ENCODE measurements at places on chromosomes 1 and 21.

GRCh38 chr1:78121710-78122109 lies 75.9 kb downstream of the GIPC2 start:
- no peak for DNase-seq

DNA sequence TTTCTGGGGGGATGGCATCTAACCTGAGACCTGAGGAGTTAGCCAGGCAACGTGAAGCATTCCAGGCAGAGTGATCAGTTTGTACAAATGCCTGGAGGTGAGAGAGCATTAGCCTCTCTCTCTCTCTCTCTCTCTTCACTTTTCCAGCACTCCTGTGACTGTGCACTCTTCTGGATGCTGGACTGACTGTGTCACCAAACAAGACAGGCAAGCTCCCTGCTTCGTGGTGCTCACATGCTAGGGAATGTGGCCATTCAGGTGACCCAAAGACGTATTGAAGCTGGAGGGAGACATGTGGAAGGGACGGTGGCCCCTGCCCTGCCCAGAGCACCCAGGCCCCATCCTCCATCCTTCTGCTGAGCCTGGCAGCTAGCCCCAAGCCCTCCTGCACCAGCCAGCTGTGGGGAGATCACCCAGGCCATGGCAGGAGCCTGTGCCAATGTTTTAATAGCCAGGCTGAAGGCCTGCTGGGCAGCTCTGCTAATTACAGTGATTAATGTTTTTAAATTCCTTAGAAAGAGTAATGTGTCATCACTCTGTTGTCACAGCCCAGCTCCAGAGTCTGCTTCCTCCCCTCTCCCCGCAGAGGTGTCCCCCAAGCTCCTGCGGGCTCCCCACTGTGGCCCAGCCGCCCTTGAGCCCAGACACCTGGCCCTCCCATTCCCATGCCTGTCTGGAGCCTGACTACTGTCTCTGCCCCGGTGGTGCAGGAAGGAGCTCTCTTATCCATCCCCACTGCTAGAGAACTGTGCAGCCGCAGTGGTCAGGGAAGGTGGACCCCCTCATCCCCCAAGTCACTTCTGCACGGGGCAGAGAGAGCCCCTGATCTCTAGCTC lies 48.9 kb downstream of the UBIAD1 start:
- no peak for DNase-seq

GRCh38 chr1:175514387-175514953 lies 228.9 kb downstream of the TNR start:
- no peak for DNase-seq

DNA sequence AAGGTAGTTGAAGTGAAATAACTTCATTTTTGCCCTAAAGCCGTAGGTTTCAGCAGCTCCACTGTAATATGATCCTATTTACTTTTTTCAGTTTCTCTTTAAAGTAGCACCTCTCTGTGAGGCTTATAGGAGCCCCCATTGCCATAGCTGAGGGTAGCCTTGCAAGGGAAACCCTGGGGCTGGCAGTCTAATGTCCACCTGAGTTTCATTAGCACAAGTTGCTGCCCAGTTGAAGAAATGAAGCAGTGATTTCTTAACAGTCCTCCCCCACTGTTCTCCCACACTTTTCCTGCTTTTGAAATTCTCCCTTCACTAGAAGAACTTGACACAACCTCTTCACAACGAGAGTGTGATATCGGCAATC lies 1.5 kb downstream of the HMCN1 start:
- no peak for DNase-seq

- no peak for DNase-seq
These were observed 3.0 kb upstream of the ATP1B1 start for GRCh38 chr1:169103480-169103893.

GRCh38 chr21:35039595-35040289 lies 9.4 kb downstream of the RUNX1 start:
- no peak for DNase-seq

- DNase-seq: no peak
These were observed 313.5 kb downstream of the DISC1 start for GRCh38 chr1:231940116-231940515.

GRCh38 chr1:67133177-67133576 lies 1.6 kb downstream of the C1orf141 start:
- no peak for DNase-seq

GRCh38 chr1:230958370-230958769 lies 20.3 kb downstream of the TTC13 start:
- DNase-seq: no peak

- DNase-seq: no peak
These were observed 122.4 kb downstream of the SIPA1L2 start for GRCh38 chr1:232507571-232507970.

GRCh38 chr1:231781892-231782291 lies 155.3 kb downstream of the DISC1 start:
- DNase-seq: no peak

GRCh38 chr1:79124756-79125155 lies 118.2 kb upstream of the ADGRL4 start:
- no peak for DNase-seq

- DNase-seq: no peak
These were observed 1.3 kb upstream of the CHI3L1 start for GRCh38 chr1:203187689-203188264.

- DNase-seq: no peak
These were observed 10.4 kb upstream of the PPT1 start for GRCh38 chr1:40107290-40107959.

DNA sequence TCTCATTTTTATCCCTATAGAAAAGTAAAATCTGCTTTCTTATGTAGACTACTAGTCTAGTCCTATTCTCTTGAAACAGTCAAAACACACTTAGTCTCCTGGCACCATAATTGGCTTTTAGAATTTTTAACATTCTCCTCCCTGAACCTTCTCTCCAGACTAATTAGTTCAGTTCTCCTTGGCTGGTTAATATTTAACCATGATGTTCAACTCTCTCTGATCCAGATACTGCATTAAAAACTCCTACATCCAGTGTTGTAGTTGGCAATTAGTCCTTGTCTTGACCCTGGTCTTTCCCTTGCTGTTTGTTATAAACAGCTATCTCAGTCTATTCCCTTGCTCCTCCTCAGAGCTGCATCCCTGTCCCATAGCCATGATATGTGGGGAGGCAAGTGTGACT lies 422.9 kb upstream of the BEND5 start:
- DNase-seq: no peak

GRCh38 chr1:3113047-3113740 lies 44.2 kb downstream of the PRDM16 start:
- DNase-seq: no peak

DNA sequence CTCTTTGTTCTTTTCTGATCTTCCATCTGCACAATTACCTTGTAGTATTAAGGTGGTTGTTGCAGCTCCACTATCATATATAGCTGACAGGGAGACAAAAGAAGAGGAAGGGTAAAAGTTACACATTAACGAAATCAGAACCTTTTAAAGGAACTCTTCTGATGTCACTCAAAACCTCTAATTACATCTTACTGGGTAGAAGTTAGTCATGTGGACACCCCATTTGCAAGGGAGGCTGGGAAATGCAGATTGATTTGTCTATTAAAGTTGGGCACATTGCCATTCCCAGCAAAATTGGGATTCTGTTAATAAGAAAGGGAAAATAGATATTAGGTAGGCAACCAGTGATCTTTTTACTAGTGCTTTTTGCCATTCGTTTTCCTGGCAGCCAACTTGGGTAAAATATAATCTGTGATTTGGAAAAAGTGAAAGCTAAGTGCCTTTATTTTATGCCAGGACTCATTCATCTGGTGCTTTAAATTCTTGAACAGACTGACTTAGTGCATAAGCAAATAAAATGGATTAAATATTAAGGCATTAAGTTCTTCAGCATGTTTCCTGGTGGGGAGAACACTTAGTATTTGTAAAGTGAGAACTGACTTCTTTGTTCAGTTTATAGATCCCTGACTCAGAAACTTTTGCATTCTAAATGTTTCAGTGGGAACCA lies 71.3 kb downstream of the DNM3 start:
- no peak for DNase-seq

GRCh38 chr1:47585141-47585902 lies 147.5 kb downstream of the FOXD2 start:
- DNase-seq: no peak

DNA sequence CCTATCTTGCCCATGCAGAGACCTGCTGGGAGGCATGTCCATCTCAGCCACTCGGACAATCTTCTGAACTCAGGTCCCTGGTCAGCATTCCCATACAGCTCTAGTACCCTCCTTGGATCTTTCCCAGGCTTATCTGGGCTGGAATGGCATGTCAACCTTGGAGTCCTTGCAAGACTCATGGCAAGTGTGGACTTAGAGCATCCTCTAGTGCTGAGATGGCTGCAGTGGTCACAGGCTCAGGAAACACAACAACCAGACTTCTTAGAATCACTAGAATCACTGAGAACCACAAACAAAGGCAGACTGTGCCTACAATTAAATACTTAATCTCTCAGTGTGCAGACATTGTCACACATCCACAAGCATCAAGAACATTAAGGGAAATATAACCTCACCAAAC lies 73.1 kb upstream of the TSHB start:
- no peak for DNase-seq

DNA sequence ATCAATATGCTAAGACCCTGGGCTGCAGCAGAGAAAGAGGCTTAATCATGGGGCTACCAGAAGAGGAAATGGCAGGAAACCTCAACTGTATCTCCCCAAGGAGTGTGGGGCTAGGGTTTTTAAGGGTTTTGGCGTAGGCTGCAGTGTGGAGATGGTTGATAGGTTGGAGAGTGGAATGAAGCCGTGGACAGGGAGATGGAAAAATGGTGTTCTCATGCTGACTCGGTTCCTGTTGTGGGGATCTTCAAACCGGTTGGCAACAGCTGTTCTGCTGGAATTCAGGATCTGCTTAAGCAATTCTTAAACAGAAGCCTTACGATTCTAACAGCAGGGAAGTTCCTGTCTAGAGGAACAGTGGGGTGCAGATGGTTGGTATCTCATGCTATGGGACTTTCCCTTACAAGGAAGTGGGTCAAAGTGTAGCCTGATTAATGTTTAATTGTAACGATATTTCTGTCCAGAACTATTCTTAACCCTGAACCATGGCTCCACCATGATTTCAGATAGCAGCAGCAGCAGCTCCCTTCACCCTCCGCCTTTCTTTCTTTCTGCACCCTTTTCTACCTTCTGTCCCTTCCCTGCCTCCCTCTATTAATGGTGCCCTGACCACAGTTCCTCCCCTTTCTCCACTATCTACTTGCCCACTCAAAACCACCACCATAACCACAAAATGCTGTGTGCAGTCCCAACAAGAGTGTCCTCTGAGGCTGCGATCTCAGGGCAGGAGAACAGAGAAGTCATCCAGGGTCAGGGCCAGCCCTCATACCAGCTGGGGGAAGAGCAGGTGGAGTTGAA lies 30.8 kb downstream of the RSPH1 start:
- DNase-seq: no peak

DNA sequence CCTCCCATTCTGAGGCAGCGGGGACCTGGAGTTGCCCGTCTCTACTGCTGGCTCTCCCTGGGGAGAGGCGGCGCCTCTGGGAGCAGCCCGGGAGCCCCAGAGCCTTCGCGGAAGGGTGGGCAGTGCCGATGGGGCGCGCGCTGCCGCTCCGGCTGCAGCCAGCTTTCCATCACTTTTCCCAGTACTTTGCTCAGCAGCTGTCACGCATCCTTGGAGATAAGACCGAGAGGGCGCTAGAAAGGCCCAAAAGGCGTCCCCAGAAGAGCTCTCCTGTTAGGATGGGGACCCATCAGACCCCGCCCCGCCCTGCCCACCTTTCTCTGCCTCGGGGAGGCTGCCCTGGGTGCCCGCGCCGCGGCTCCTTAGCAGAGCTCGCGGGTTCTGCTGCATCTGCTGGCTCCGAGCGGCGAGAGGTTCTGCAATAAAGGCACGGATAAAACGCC lies 534 bp downstream of the KCNH1 start:
- DNase-seq: no peak

DNA sequence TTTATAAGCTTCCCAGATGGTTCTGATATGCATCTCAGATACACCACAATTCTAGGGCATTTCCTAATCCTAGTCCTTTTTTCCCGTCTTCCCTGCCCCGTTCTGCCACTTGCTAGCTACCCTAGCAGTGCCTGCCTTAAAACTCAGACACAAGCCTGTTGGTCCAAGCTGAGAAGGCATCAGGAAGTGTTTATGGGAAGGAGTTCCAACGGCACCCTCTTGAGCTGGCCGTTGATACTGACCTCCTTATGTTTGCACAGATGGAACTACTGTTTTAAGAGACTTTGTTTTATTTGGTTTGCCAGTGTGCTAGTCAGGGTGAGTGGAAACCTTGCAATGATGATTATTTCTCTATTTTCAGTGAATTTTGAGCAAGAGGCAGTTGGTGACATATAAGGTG lies 67.2 kb downstream of the UCK2 start:
- no peak for DNase-seq

- DNase-seq: peak; percentile 82
These were observed 616.9 kb downstream of the KIF26B start for GRCh38 chr1:245771511-245772281.

- no peak for DNase-seq
These were observed 54.0 kb upstream of the C1orf185 start for GRCh38 chr1:51048021-51048420.

DNA sequence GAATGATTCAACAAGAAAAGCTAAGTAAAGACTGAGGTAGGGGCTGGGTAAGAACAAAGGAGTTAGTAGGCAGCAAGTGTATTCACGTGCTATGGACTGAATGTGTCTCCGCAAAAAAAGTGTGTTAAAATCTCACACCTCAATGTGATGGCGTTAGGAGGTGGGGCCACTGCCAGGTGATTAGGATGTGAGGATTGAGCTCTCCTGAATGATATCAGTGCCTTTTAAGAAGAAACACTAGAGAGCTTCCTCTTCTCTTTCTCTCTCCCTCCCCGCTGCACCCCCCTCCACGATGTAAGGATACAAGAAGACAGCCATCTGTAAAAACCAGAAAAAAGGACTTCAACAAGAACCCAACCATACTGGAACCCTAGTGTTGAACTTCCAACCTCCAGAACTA lies 396.1 kb upstream of the PLXNA2 start:
- DNase-seq: no peak

DNA sequence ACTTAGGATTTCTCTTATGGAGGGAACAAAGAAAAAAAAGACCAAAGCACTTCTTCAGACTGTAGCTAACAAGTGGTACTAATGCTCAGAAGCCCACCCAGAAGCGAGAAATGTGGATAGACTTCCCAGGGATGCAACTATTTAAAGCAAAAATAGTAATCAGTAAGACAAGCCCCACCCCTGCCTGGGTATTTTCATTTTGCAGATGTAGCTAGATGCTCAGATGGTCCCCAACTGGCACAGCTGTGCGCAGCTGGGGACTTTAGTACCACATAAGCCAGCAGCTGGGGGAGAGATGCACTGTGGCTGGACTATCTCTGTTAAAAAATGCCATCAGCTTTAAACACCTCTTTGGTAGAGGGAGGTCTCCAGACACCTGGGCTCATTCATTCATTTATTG lies 77.8 kb upstream of the SPAG17 start:
- no peak for DNase-seq
